Right forelimb (tissue), 1 donor: ENCODE measurements at places on chromosomes 3 and 15.

DNA sequence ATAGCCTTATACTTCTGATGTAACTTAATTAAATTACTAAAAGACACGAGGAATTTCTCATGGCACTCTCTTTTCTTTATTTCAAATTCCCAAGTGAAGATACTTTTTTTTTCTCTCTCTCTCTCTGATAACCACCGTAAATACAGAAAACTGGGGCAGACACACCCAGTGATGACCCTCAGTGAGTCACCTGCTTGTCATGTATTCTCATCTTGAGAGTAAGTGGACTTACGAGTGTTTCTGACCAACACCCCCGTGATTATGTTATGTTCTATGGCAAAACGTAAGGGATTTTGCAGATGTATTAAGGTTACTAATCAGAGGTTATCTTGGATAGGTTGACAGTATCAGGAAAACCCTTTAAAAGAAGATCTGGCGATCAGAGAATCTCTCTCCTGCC, 348.8 kb upstream of the ZNF717 start:
- DNase-seq, result no peak

DNA sequence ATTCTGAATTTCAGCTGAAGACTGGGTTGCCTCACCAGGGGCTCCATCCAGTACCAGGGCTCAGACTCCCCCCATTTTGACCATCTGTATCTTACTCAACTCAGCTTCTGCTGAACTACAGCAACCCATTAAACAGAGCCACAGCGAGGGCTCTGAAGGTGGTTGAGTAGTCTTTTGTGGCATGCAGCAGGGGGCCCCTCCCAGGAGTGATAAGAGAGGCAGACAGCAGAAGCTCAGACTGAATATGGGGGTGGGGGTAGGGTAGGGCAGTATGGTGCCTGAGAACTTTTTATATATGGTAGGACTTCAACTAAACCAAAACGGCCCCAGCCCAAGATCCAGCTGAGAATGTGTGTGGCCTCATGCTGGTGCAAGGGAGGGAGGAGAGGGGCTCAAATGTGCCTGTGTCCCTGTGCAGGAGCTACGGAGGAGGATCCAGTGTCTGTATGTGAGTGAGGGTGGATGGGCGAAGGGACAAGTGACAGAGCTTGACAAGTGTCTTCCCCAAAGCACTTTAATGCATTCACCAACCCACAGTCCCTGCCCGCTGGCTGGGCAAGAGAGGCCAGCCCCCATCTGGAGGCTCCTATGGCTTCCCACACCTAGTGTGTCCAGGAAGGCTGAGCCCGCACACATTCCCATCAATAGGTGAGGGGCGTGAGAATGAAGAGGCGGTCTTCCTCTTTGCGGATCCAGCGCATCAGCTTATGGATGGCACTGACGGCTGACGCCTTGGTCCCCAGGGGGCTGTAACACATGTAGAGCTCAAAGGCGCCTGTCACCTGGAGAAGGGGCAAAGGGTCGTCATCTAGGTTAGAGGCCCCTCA, 4.9 kb upstream of the MST1R start:
- no peak for DNase-seq

DNA sequence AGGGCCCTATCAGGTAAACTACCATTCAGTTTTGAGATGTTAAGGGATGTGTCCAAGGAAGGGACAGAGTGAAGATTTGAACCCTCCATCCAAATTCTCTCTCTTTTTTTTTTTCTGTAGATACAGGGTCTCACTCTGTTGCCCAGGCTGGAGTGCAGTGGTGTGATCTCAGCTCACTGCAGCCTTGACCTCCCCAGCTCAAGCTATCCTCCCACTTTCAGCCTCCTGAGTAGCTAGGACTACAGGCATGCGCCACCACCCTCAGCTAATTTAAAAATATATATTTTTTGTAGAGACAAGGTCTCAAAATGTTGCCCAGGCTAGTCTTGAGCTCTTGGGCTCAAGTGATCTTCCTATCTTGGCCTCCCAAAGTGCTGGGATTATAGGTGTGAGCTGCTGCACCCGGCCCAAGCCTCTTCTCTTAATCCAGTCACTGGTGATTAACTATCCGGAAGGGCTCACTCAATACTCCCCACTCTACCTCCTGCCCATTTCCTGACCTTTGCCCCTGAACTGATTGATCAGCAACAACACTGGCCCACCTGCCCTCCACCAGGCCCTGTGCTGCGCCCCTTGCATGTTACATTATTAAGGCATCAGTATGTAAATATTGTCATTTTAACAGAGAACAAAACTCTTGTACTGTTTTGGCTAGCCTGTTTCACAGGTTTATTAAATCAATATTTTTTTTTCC, 164.7 kb downstream of the CTNNB1 start:
- DNase-seq, result no peak

DNA sequence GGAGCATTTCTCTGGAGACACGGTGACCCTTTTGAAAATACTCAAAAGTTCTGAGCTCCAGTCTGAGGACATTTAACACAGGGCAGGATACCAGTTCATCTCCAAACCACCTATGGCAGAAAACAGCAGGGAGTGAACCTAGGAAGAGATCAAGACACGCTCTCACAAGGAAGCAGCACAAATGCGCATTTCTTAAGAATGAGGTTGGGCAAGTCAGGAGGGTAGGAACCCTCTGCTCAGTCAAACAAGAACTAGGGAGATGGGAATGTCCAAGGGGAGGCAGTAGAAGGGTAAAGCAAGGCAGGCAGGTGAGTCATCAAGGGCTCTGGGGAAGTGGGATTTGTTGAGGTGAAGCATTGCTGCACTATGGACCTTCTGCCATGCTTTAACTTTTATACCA, 60.3 kb upstream of the PSMD6 start:
- DNase-seq, result no peak

- DNase-seq, result no peak
Observed at GRCh38 chr3:55180936-55181535, 253.2 kb upstream of the LRTM1 start.

DNA sequence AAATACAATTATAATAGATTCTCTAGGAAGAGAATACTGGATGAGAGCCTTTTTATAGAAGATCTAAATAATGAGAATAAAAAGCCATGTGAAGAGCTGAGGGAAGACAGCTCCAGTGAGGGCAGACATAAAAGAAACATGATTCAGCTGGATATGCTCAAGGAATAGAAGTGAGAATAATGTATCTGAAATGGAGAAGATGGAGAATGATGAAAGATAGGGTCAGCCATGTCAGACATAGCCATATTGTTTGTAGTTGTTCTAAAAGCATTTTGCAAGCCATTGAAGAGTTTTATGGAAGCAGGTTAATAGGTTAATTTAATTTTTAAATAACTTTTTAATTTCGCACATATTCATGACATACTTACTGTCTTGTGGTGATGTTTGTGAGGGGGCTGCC, 713.5 kb upstream of the ARPP21 start:
- no peak for DNase-seq

GRCh38 chr15:98673133-98673532, 24.8 kb downstream of the IGF1R start:
- no peak for DNase-seq

DNA sequence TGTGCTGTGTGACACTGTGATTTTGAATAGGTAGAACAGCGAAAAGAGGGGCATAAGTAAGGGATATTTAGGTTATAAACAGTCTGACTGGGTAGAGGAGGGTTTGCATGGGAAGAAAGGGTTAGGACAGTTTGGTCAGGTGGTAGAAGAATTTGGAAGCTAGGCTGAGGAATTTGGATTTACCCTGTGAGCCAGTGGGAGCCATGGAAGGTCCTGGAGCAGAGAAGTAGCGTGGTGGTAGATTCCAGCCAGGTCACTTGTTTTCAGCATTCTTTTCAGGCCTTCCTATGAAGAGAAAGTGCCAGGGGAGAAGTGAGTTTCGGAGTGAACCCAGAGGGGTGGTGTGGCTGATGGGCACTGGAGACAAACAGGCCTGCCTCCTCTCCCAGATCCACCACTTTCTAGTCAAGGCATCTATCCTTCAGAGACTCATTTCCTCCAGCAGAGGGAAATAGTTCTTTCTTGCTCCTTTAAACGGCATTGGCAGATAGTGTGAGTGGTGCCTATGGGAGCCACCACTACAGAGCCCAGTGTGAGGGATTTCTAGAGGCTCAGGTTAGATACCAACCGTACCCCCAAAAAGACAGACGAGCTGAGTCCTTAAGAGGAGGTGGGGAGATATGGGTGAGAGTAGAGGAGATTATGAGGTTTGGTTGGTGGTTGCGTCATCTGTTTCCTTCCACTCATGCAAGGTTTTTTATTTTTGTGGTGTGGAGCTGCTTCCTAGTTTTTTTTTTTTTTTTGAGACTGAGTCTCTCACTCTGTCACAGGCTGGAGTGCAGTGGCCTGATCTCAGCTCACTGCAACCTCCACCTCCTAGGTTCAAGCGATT, 21.2 kb downstream of the PXK start:
- DNase-seq, result no peak

DNA sequence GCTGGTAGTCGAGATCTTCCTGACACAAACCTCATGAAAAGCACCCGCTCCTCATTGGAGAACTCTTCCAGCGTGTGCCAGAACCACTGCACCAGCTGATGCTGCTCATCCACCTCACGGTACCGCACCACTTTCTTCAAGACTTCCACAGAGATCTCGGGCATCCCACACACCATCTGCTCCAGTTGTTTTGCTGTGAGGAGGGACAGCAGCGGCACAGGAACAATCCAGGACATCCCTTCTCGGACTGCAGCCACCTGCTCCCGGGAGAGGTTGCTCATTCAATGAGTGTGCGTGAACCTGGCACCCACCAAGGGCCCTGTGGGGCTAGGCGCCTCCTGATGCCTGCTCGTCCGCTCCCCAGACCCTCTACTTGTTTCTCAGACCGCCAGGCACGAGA, 15.1 kb downstream of the FBXL22 start:
- DNase-seq, result no peak

GRCh38 chr15:89455535-89455934, 40.8 kb downstream of the RHCG start:
- DNase-seq, result no peak

GRCh38 chr3:155744010-155744625, 753 bp downstream of the PLCH1 start:
- DNase-seq, result peak; percentile 63

GRCh38 chr15:59371458-59372351, 966 bp downstream of the MYO1E start:
- no peak for DNase-seq

DNA sequence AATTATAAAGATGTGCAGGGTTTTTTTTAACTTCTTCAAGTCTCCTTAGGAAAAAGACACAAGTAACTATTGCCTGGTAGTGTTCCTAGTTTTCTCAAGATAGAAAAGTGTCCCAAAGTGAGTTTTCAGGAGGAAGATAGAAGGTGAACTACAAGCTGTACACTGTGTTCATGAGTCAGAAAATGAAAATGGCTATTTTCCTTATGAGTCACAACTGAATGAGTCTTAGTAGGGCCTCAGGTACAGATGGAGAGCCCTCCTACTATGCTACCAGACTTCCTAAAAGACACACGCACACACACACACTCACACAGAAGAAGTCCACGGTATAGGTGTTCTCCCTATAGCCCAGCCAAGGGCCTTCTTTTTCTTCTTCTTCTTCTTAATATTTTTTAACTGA, 3.1 kb downstream of the MYO1E start:
- no peak for DNase-seq
